ENCODE measurements at places on chromosomes 13 and 19.

- no peak for DNase-seq
These were observed 1.1 kb downstream of the METTL21C start for GRCh38 chr13:102693776-102694175.

GRCh38 chr13:85798556-85798955 lies 663 bp downstream of the SLITRK6 start:
- DNase-seq = no peak

GRCh38 chr13:43107780-43108179 lies 84.4 kb downstream of the DNAJC15 start:
- DNase-seq = no peak

DNA sequence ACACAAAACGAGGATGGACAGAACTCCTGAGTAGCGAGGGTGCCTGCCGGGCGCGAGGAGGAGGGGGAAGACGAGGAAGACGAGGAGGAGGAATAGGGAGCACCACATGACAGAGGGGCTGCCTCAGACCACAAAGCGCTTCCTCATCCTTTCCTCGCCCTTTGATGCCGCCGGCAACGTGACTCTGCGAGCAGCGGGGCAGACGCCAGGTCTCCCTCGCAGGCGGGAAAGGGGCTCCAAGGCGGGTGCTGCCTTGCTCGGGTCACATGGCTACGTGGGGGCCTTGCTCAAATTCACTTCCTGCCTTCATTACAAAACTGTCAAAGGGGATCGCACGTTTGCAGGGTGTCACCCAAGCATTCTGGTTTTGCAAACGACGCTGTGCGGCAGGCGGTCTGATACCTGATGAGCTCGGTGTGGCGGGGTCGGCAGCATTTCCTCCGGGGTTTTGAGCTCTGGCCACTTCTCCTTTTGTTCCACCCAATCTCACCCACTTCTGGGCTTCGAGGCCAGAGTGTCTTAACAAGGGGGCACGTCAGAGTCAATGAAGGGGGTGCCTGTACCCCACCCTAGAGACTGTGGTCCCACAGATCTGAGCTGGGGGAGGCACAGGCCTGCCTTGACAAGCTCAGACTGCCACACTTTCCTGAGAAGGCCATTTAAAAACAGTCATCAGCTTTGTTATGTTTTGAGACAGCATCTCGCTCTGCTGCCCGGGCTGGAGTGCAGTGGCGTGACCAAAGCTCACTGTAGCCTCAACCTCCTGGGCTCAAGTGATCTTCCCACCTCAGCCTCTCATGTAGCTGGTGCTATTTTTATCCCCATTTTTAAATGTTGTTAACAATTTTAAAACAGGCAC lies 14.9 kb downstream of the MAP2K2 start:
- peak; percentile 67 for DNase-seq

DNA sequence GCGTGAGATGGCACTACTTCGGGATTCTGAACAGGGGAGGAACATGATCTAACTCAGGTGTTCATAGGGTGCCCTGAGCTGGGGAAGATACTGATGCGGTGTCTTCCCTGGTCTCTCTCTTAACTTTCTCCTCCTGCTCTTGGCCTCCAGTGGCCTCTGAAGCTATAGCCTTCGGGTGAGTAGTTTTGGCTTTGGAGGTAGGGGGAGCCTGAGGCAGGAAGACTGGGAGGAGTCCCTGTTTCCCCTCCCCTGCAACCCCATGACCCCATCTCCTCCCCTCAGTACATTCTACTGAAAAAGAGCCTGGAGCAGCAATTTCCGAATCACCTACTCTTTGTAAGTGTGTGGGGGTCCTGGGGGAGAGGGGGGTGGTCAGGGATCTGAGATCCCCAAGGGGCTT lies 3.5 kb downstream of the SELENOV start:
- DNase-seq = no peak

DNA sequence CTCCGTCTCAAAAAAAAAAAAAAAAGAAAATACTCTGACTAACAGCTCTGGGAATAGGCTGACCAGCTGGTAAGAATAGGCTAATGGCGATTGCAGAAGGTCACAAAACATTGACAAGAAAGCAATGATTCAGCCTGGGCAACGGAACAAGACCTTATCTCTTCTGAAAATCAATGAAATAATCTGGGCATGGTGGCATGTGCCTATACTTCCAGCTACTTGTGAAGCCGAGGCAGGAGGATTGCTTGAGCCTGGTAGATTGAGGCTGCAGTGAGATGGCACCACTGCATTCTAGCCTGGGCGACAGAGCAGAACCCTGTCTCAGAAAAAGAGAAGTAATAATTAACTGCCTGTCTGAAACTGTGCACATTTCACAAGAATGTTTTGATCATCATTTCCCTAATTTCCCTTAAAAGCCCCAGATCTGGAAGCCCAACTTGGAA lies 18.8 kb upstream of the MTRF1 start:
- no peak for DNase-seq

GRCh38 chr13:37127691-37128241 lies 22.3 kb upstream of the CSNK1A1L start:
- no peak for DNase-seq

GRCh38 chr13:64680739-64681138 lies 2549.4 kb downstream of the PCDH9 start:
- no peak for DNase-seq

GRCh38 chr13:49690995-49691784 lies at the start of gene EBPL:
Gene EBPL (minus strand): TSS chr13:49691486. CDS start chr13:49691424, 62 bp downstream.
- DNase-seq = peak; percentile 79

- no peak for DNase-seq
These were observed 4.6 kb downstream of the PKN1 start for GRCh38 chr19:14437578-14438140.

DNA sequence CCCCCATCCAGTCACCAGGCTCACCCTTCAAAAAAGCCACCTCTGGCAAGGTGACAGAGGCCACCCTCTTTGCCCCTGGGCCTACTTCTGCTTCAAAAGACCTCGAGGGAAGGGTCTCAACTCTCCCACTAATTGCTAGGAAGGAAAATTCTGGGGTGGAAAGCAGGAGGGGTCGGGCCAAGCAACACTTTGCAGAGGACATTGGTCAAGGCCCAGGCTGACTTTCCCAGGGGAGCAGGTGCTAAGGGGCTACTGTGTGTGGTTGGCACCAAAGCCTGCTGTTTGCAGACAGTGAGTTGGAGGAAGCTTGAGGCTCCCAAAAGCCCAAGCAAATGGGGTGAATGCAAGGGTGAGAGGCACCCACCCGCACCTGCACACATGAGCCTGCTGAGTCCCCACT lies 28.6 kb upstream of the VSTM2B start:
- DNase-seq = no peak

GRCh38 chr13:110403315-110403714 lies 96.2 kb downstream of the COL4A2 start:
- no peak for DNase-seq

DNA sequence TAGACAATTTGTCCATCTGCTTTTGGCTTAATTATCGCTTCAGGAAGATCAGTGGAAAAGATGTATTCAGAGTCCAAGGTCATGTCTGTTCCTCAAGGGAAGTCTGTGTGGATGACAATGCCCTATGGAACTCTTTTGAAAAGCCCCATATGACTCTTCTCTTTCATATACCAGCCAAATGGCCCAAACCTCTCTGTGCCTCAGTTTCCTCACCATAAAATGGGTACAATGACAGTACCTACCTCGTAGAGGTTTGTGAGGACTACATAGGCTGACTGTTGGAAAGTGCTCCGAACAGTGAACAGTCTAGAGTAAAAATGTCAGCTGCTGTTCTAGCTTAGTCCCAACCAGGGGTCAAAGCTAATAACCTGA lies 104.6 kb downstream of the COL4A2 start:
- no peak for DNase-seq

DNA sequence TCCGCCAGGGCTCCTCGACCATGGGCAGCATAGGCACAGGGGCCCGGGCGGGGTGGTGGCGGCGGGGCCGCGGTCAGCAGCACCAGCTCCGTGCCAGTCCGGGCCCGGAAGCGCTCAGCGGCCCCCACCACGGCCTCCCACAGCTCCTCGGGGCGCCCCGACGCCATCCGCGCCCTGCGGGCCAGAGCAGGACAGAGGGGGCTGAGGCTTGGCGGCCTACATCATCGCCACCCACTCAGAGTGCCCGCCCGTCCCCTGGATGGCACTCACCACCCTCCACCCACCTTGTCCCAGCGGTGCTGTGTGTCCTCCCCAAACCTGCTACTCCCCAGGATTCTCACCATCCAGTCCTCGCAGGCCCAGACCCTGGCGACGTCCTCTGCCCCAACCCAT lies 4.0 kb downstream of the AKT1S1 start:
- DNase-seq = no peak

GRCh38 chr13:42022796-42023493 lies 25.5 kb upstream of the DGKH start:
- no peak for DNase-seq

DNA sequence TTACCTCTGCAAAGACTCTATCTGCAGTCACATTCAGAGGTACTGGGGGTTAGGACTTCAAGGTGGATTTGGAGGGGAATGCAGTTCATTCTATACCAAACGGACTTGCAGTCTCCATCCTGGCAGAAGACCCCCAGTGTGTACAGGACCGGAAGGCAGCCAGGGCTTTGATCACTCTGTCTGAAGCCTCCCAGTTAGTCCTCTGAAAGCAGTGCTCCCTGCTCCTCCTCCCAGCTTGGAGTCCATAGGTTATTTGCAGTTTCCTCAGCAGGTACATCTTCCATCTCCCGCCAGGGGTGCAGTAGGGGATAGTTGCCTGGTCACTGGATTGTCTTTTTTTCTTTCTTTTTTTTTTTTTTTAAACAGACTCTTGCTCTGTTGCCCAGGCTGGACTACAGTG lies 78.8 kb upstream of the KCTD15 start:
- DNase-seq = no peak

- DNase-seq = no peak
These were observed 945.0 kb upstream of the PCDH20 start for GRCh38 chr13:62360609-62361008.

DNA sequence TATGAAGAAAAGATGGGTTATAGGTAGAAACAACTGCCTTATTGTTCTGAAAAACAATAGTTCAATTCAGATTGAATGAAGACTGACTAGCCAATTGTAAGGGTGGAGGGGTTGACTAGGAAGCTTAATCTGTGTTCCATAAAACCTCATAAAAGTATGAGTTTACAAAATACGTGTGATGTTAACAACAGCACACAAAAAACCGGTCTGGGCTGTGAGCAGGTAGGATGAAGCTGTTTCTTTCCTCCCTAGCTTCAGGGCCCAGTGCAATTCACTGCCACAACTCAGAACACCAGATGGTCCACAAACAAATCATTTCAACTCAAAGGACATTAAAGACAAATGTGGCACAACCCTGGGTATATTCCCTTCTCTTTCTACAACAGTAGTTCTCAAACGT lies 3.2 kb downstream of the OXGR1 start:
- DNase-seq = no peak

- DNase-seq = no peak
These were observed 3.2 kb downstream of the ELF1 start for GRCh38 chr13:41015920-41016319.

GRCh38 chr13:74839656-74840055 lies 642.3 kb downstream of the TBC1D4 start:
- no peak for DNase-seq

- no peak for DNase-seq
These were observed 870.3 kb upstream of the MIR17HG start for GRCh38 chr13:90477216-90477615.

- DNase-seq = no peak
These were observed 19.3 kb downstream of the TMED1 start for GRCh38 chr19:10816691-10817090.

- no peak for DNase-seq
These were observed 482.5 kb downstream of the ZNF536 start for GRCh38 chr19:30854661-30855060.

DNA sequence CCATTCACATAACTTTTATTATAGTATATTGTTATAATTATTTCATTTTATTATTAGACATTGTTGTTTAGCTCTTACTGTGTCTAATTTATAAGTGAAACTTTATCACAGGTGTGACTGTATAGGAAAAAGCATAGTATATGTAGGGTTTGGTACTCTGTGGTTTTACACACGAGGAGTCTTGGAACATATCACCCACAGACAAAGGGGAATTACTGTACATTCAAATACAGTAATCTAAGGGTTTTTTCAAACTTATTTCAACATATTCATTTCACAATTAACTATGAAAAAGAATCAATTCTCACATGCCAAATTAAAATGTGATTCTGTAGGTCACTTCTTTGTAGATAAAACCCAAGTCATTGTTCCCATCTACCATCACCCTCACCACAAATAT lies 46.0 kb downstream of the RBM26 start:
- no peak for DNase-seq

GRCh38 chr19:10419200-10419645 lies 1.1 kb upstream of the PDE4A start:
- DNase-seq = peak; percentile 54

DNA sequence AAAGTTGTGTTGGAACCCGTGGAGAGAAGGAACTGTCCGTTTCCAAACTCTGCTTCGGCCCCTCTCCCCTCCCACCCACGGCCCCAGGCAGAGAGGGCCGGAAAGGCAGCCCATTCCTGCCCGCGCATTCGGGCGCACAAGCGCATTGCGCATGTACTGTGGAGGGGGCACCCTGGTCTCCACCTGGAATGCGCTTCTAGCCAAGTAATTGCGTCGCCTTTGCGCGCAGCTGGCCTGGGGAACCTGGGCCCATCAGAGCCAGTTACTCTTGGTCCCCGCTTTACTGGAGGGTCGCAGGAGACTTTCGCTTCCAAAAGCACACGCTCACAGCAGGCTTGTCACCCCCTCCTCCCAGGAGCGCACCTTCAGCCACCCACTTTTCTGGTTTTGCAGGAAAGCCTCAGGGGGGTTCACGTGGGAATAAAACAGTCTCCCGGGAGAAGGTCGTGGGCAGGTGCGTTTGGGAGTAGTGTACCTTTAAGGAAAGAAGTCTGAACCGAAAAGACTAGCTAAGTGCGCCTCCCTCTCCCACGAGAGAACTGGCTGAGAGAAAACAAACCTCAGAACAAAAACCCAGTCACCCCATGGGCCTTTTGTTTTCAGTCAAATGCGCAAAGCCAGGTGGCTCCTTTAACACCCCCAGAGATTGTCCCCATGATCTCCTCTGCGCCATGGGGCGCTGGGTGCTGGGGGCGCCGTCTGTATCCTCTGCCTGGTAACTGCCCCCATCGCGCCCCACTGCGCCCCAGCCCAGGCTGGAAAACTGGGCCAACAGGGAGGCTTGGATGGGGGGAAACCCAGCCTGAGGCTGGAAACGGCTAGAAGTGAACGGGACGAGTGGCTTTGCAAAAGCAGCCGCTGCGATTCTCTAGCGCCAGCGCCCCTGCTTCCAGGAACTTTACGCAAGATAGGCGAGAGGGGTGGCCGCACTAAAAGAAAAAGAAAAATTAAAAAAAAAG lies 28.5 kb downstream of the GSX1 start:
- no peak for DNase-seq

Data from activated gamma-delta T cell (primary cell).